ENCODE measurements at places on chromosomes 7 and 10. TPM values are rescaled to one million over a fixed set of nuclear protein-coding genes. Genes with fewer than 3 reads are reported as not detected.

GRCh38 chr10:44952779-44953231 is 6.8 kb upstream of the RASSF4 start:
- no peak overlapping the region for H3K4me3 ChIP-seq
- DNase-seq: no peak
- no peak overlapping the region for H3K27ac ChIP-seq
- H3K4me1 ChIP-seq: peaks cover 20% of the 10 kb centered on the region
- no peaks in the 10 kb centered on the region for H3K36me3 ChIP-seq

GRCh38 chr10:132910901-132911785 is 31.2 kb downstream of the CFAP46 start:
- H3K27me3 ChIP-seq: 0 out of 2 replicates have a peak, but pooled peaks cover 6% of the 10 kb centered on the region
- DNase-seq: no peak
- H3K27ac ChIP-seq: no peak overlapping the region
- H3K4me3 ChIP-seq: no peak overlapping the region
- no peaks in the 10 kb centered on the region for H3K36me3 ChIP-seq
- H3K4me1 ChIP-seq: no peaks in the 10 kb centered on the region

DNA sequence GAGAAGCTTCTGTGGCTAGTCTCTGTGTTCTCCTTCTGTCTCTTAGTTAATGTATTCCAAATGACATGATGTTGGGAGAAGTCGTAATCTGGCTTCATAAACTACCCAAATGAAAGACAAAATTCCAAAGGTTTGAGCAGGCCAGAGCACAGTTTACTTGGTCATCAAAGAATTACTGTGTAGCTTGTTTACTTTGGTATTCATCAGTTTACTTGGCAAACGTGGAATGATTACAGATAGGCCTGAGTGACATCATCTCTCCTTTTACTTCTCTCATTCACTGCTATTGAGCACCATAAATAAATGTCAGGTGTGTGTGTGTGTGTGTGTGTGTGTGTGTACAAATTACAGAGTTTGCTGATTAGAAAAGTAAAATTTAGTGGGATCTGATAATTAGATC is 327.3 kb downstream of the PHTF2 start:
- H3K36me3 ChIP-seq: no peaks in the 10 kb centered on the region
- no peak overlapping the region for H3K4me3 ChIP-seq
- DNase-seq: no peak

DNA sequence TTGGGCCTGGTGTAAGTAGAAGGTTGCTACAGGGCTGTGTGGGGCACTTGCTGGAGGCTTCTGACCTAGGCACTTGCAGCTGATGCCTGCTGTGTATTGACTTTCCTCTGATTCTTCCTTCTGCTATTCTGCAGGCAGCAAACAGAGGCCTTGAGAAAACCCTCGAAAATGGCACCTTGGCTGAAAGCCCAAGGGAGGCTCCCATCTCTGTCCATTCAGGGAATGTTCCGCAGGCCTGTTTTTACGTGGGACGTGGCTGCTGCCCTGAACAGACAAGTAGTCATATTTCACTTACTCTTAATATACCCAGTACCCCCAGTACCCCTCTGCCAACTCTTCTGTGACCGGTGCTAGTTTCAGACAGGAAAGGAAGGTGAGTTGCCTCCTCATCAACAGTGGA is 664.7 kb downstream of the INHBA start:
- no peaks in the 10 kb centered on the region for H3K4me1 ChIP-seq
- H3K4me3 ChIP-seq: no peak overlapping the region
- no peak for DNase-seq
- no peaks in the 10 kb centered on the region for H3K36me3 ChIP-seq
- no peaks in the 10 kb centered on the region for H3K27me3 ChIP-seq

DNA sequence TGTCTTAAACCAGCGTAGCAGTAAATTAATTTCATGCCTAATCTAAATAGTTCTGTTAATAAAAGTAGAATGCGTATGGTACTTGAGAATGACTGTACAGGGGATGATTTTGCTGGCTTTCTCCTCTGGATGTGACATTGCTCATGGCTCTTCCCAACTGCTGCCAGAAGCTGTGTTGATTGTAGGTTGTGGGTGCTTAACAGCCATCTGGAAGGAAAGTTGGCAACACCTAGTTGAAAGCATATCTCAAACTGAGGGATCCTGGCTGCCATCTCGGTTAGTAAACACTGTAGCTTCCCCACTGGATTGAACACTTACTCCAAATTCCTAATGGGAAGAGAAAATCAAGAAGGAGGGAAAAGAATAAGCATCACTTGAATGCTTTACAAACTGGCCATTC is 130.9 kb downstream of the NXPH1 start:
- no peak overlapping the region for H3K4me3 ChIP-seq
- H3K27ac ChIP-seq: no peak overlapping the region
- no peaks in the 10 kb centered on the region for H3K36me3 ChIP-seq

DNA sequence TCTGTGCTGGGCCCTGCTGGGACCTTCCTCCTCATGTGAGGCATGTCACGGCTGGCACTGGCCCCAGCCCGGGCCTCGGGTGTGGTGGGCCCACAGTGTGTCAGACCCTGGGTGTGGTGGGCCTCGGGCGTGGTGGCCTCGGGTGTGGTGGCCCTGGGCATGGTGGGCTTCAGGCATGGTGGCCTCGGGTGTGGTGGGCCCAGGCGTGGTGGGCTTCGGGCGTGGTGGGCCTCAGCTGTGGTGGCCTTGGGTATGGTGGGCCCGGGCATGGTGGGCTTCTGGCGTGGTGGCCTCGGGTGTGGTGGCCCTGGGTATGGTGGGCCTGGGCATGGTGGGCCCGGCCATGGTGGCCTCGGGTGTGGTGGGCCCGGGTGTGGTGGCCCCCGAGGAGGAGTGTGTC is 40.4 kb downstream of the NKX6-2 start:
- H3K27me3 ChIP-seq: no peaks in the 10 kb centered on the region
- H3K36me3 ChIP-seq: no peaks in the 10 kb centered on the region
- H3K4me1 ChIP-seq: peaks cover 49% of the 10 kb centered on the region
- DNase-seq: no peak
- H3K4me3 ChIP-seq: no peak overlapping the region

DNA sequence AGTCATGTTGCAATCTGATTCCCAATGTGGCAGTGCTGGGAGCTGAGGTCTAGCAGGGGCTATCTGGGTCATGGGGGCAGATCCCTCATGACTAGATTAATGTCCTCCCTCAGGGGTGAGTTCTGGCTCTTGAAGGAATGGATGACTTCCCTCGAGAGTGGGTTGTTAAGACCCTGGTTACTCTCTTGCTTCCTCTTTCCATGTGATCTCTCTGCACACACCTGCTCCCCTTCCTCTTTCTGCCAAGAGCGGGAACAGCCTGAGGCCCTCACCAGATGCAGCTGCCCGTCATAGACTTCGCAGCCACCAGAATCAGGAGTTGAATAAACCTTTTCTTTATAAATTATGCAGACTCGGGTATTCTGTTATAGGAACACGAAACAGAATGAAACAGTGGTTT is 37.8 kb downstream of the SFMBT2 start:
- peaks cover 20% of the 10 kb centered on the region for H3K4me1 ChIP-seq
- no peaks in the 10 kb centered on the region for H3K27me3 ChIP-seq
- peak; percentile 45 for DNase-seq
- H3K36me3 ChIP-seq: no peaks in the 10 kb centered on the region
- no peak overlapping the region for H3K4me3 ChIP-seq

DNA sequence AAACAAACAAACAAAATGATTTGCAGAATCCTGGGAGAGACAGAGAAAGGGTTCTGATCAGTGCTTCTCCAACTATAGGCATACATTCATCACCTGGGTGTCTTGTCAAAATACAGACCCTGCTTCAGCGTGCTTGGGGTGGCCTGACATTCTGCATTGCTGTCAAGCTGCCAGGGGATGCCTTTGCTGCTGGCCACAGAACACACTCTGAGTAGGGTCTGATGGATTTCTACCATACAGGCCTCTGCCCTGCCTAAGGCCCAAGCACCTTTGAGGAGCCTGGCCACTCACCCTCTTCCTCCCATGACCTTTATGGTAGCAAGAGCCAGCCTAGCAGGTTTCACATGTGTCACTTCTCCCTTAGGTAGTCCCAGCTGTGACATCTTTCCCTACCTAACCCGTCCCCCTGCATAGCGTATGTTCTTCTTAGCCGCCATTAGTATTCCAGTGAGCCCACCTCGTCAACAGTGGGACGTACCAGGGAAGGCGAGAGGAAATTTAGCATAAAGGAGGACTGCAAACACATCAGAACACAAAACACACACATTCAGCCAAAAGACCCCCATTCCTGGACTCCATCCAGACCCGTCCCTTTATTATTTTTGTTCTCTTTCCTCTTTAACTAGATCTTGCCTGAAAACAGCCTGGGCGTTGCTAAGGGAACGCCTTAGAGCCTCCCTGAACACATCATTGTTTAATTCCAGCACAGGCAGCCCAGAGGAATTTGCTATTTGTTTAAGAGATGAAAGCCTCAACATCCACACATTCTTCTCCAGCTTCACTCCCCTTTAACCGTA is 43.9 kb upstream of the PODXL start:
- no peak for DNase-seq
- H3K27ac ChIP-seq: no peak overlapping the region
- no peak overlapping the region for H3K4me3 ChIP-seq
- H3K4me1 ChIP-seq: peaks cover 30% of the 10 kb centered on the region

DNA sequence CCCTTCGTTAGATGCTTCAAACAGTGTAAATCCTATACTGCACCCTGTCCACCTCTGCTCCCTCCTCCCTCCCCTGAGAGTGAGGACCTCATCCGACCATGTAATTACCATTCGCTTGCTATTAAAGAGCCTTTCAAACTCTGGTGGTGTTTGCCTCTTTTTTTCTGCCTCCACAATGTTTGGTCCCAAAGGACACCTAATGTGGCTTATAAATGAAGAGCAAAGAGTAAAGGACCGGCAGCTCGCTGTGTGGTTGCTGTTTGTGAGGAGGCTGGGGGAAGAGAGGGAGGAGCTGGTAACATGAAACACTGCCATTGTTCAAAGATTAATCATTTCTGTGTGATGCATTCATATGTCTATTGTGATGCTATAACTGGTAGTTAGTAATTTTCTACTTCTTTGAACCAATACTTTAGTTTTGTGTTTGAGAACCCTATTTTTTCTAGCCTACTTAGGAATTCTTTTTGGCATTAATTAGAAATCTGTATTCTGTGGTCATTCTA is 27.9 kb downstream of the MTURN start:
- peak overlapping the region; percentile 69 for H3K27ac ChIP-seq
- peak; percentile 84 for DNase-seq
- H3K4me1 ChIP-seq: peaks cover 15% of the 10 kb centered on the region

- H3K4me3 ChIP-seq: no peak overlapping the region
- H3K27me3 ChIP-seq: no peaks in the 10 kb centered on the region
- H3K27ac ChIP-seq: no peak overlapping the region
- H3K4me1 ChIP-seq: peaks cover 5% of the 10 kb centered on the region
- no peak for DNase-seq
These were observed 31.9 kb upstream of the AGR3 start for GRCh38 chr7:16913643-16914042.

DNA sequence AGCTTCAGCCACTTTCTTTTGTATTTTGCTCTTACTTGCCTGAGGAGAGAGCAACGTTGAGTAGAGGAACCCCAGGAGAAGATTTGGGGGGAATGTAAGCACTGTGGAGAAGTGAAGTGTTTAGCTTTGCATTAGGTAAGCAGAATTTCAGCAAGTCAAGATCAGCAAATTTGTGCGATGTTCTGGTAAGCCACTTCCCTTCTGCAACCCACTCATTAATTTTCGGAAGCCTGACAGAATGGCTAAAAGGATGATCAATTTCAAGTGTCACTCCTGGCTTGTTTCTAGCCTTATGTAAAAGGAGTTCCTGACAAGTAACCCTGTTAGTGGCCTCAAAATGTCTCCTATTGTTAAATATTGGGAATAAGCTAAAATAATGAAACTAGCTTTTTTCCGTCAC is 48.5 kb upstream of the NXPH1 start:
- no peak for DNase-seq
- no peaks in the 10 kb centered on the region for H3K27me3 ChIP-seq
- no peaks in the 10 kb centered on the region for H3K36me3 ChIP-seq

DNA sequence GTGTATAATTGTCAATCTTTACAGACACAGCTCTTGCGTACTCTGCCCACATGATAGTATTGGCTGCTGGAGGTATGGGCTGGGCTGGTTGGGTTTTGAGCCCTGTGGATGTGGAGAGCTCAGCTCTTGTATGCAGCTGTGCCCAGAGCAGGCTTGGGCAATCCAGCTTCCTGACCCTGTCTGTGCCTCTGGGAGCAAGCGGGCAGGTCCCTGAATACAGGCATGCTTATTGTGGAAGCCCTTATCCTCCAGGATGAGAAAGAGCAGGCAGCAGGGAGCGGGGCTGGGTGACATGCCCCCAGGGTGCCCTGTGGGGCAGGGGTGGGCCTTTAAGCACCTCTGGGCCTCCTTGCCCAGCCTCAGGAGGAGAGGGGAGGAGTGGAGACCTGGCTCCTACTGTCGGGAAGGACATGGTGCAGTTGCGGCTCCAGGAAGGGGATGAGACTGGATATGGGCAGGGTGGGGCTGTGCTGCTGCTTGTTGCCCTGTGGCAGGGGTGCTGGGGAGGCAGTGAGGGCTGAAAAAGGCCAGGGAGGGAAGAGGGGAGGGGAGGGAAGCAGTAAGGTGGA is 32.7 kb upstream of the SH2D4B start:
- H3K4me3 ChIP-seq: no peak overlapping the region
- no peak for DNase-seq
- H3K27ac ChIP-seq: no peak overlapping the region
- H3K27me3 ChIP-seq: no peaks in the 10 kb centered on the region
- H3K4me1 ChIP-seq: peaks cover 23% of the 10 kb centered on the region
- H3K36me3 ChIP-seq: no peaks in the 10 kb centered on the region

DNA sequence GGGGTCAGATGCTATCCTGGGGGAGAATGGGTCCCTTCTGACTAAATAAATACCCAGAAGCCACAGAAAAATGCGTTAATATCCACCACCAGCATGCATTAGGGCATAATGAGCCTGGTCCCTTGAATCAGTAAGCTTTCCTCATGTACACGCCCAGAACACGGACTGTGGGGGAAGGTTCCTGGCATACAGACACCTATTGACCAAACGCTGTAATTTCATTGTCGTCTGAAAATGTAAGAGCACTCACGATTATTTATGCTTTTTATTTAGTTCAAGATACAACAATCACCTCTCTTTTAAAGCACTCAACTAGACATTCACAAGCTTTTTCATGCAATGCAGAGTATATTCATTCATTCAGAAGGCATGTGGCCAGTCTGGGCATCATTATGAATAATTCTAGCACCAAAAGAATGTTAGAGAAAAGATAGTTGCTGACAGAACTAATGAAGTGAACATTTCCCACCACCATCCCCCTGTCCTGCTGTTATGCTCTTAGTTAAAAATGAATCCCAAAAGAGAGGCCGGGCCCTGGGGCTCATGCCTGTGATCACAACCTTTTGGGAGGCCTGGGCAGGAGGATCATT is 101.0 kb downstream of the SVIL start:
- H3K27me3 ChIP-seq: no peaks in the 10 kb centered on the region
- H3K36me3 ChIP-seq: peaks cover 16% of the 10 kb centered on the region
- H3K27ac ChIP-seq: no peak overlapping the region
- DNase-seq: no peak

LEP gene
- not detected for total RNA-seq

SEPTIN14 gene
- total RNA-seq: not detected

DUS4L gene
- 16.0 TPM for total RNA-seq

Measured in SJCRH30 (cell line).